ENCODE measurements at places on chromosomes 5 and 9.

GRCh38 chr5:78657201-78657600, 8.6 kb upstream of the LHFPL2 start:
- DNase-seq = no peak

GRCh38 chr5:159800131-159800840, 116.0 kb upstream of the ADRA1B start:
- DNase-seq = no peak

GRCh38 chr9:4828761-4829160, 36.0 kb downstream of the RCL1 start:
- no peak for DNase-seq

- DNase-seq = no peak
Measured at GRCh38 chr5:7876867-7877266, 7.9 kb downstream of the MTRR start.

- DNase-seq = no peak
Measured at GRCh38 chr9:123099548-123099947, 66.1 kb downstream of the GPR21 start.

Data from muscle of arm (tissue), 14 donors.